SK-MEL-5 (cell line): ENCODE measurements at places on chromosomes 7 and 10.

- peak; percentile 43 for DNase-seq
Measured at GRCh38 chr7:110595694-110596093, 495.2 kb upstream of the LRRN3 start.

GRCh38 chr7:78862411-78862900, 591.0 kb downstream of the MAGI2 start:
- no peak for DNase-seq

GRCh38 chr7:118689403-118689802, 464.9 kb downstream of the ANKRD7 start:
- no peak for DNase-seq

DNA sequence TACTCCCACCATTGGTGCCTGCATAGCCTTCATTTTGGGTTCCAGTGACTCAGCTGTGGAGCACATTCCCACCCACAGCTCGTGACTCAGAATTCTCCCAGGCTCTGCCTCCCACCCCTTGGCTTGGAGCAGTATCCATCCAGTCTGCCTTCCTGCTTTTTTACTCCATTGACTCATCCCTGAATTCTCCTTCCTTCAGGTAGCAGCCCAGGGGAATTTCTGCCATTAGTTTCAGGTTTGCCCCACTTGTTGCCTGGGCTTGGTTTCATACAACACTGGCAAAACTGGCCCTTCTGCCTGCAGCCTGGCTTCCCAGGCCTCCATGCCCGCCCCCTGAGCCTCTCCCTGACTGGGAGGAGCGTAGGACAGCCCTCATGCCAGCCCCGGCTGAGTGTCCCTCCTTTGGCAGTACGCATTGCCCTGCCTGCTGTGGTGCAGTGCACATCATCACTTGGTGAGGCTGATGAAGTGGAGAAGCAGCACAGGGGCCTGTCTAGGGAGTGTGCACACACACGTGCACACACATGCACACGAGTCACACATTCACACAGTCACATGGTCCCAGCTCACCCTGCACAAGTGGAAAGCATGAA, 55.0 kb downstream of the SNX10 start:
- no peak for DNase-seq

GRCh38 chr10:79417266-79417665, 28.2 kb downstream of the ZCCHC24 start:
- DNase-seq = no peak

DNA sequence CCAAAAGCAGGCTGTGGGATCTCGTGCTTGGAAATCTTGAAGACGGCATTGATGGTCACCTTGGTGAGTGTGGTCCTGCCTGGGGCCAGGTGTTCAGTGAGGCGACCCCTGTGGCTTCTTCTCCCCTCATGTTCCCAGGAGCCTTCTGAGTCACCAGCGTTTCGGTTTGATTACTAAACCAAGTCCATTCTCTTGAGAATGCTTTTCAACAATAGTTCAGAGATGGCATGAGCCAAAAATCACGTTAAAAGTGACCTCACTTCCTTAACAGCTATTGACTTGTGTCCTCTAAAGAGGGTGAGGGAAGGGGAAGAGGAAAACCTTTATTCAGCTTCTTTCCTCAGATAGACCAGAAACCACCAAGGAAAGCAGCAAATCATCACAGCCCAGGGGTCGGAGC, 315.2 kb downstream of the GATA3 start:
- DNase-seq = no peak

DNA sequence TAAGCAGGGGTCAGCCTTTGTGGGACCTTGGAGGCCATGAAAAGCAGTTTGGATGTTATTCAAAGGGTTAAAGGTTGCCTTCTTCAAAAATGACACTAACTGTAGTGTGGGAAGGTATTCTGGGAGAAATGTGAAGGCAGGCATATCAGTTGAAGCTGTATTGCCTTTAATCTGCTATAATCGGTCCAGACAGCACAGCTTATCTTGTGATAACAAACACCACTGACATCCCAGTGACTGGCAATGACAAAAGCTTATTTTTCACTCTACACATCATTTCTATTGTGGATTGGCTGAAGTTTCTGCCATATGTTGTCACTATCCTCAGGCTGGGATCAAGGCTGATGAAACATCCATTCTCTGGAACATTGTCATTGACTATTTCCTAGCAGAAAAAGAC, 1149.2 kb downstream of the GRM8 start:
- DNase-seq = no peak

DNA sequence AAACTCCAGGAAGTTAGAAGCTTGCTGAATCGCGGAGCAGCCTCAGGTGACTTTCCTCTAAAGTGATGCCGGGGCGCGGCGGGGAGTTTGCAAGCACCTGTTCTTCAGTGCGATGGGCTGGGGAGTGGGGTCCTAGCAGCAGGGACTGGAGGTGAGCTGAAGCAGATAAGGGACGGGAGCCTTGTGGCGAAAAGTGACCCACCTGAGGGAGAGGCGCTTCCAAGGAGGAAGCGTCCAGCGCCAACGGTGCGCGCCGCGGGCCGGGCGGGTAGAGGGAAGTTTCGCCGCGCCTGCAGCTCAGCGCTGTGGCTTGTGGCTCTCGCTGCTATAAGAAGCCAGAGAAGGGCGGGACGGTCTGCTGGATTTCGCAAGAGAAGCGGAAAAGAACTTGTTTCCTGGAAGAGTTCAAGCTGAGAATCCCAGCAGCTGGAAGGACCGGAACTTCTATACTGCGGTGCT, at the start of gene STEAP4:
TSS of gene STEAP4 (minus strand) at position 305 of the 459 bp plus-strand sequence. CDS start 22,625 bp downstream, outside the sequence.
- no peak for DNase-seq

DNA sequence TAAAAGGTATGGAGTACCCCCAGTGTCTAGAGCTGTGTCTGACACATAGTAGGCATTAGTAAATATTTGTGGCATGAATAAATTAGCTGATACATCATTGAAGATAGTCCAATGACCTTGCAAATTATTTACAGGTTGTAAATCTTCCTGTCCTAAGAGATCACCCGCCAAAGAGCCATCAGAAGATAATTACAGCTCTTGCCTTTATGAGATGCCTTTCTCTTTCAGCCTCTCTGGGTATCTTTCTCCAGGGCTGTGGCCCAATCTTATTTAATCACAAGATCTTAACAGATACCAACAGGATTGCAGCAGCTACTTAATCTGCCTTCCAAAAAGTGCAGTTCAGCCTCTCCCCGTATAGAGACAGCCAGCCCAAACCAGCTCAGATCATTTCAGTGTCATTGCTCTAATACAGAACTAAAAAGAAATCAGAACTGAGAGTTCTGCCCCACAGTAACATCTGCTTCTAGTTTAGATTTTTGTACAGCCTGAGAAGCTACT, 41.5 kb downstream of the MYOF start:
- no peak for DNase-seq

DNA sequence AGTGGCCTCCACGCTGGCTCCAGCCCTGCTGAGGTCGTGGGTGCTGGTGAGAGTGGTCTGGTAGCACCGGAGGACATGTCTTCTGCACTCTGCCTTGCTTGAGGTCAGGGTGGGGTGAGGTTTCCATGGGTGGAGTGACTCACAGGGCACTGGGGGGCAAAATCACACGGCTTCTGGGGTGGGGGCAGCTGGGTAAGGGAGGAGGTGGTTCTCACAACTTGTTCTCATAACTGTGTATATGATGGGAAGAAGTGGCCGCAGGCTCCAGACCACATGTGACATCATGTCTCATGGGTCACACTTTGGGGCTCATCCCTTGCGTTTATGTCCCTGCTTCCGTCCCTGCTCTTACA, 884 bp upstream of the PRF1 start:
- no peak for DNase-seq

DNA sequence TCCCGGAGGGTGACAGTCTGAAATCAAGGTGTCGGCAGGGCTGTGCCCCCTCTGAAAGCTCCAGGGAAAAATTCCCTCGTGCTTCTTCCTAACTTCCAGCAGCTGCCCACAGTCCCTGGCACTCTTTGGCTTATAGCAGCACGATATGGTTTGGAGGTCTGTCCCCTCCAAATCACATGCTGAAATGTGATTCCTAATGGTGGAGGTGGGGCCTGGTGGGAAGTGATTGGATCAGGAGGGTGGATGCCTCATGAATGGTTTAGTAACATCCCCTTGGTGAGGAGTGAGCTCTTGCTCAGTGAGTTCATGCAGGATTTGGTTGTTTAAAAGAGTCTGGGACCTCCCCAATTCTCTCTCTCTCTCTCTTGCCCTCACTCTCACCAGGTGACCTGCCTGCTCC, 51.1 kb downstream of the GPAM start:
- no peak for DNase-seq

DNA sequence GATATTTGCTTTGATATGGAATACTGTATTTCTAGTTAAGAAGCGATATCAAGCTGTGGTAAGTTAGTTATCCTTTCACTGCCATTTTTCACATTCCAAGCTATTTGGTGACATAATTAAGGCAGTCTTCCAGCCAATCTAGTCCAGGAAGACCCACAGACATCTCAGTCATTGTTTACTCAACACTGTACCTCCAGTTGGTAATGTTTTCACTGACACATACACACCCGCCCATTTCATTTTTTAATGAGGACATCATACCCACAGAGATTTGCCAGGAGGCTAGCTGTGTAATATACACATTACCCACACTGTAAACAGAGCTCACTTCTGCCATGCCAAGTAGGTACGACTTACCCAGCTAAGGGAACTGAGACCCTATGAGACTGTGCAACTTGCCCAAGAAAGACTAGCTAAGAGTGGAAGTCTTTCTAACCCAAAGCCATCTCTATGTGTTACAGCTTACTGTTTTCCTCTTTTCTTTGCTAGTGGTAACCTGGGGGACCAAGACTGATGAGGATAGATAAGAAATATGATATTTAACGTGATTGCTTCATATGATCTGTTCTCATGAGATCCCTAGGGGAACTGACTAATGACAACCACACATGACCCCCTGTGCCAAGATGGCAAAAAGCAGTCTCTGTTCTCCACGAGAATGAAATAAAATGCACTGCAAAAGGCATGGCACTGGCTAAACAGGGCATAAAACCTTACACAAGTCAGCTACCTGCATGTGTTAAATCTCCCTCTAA, 179.0 kb downstream of the DGKI start:
- peak; percentile 41 for DNase-seq

GRCh38 chr7:50068026-50068425, 25.0 kb downstream of the ZPBP start:
- DNase-seq = peak; percentile 63

DNA sequence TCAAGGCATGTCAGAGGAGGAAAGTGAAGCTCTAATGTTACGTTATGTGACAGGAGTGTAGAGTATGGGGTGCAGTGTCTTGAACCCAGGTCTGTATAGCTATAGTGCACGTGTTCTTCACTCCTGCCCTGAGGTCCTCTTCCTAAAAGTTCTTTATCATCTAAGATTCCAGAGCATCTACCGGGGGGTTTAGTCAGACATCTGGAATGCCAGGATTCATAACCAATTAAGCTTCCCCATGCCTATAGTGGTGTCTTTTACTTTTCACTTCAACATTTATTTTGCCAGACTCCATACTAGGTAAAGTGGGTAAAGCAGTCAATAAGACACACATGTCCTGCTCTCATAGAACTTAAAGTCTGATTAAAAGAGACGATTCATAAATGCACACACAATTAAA, 22.4 kb downstream of the PPP1R3C start:
- no peak for DNase-seq

- DNase-seq = no peak
Measured at GRCh38 chr7:85010306-85010705, 176.6 kb downstream of the SEMA3D start.

GRCh38 chr7:78083476-78084120, 285.0 kb downstream of the PHTF2 start:
- no peak for DNase-seq

DNA sequence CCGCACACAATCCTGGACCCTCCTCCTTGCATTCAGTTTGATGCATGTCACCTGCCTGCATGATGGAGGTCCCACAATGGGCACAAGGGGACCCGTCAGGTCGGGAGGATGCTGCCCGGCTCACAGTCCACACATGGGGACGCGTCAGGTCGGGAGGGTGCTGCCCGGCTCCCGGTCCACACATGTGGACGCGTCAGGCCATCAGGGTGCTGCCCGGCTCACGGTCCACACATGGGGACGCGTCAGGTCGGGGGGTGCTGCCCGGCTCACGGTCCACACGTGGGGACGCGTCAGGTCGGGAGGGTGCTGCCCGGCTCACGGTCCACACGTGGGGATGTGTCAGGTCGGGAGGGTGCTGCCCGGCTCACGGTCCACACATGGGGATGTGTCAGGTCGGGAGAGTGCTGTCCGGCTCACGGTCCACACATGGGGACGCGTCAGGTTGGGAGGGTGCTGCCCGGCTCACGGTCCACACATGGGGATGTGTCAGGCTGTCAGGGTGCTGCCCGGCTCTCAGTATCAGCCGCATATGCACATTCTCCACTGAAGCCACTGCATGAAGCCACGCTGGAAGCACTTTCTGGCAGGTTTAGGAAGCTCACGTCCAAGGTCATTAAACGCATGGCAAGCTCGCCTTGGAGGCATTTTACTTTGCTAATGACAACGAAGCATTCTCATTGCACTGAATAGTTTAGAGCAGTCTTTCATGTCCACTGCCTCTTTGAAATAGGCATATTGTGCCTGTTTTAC, 50.3 kb downstream of the DIP2C start:
- no peak for DNase-seq

- DNase-seq = no peak
Measured at GRCh38 chr10:91002656-91003055, 81.8 kb upstream of the ANKRD1 start.

DNA sequence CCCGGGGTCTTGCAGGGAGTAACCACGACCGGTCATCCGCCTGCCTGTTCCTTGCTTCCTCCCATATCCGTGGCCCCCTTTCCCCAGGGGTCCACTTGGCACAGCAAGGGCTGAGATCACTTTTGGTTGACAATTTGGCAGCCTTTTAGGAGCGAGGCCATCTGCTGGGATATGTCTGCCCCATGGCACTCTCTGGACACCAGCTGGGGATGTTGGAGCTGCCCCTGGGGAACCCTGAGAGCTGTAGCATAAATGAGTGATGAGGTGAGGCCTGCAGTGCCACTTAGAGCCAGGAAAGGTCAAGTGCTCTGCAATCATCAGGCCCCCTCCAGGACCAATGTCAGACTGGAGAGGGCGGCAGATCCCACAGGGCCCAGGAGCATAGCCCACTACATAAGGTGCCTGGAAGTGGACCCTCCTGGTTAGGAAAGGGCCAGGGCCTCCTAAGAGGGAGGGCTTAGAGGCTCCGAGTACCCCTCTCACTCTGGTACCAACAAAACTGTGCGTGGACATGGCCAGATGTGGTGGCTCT, 92.1 kb downstream of the HIP1 start:
- DNase-seq = no peak

- no peak for DNase-seq
Measured at GRCh38 chr10:51144161-51144781, 70.0 kb downstream of the PRKG1 start.

DNA sequence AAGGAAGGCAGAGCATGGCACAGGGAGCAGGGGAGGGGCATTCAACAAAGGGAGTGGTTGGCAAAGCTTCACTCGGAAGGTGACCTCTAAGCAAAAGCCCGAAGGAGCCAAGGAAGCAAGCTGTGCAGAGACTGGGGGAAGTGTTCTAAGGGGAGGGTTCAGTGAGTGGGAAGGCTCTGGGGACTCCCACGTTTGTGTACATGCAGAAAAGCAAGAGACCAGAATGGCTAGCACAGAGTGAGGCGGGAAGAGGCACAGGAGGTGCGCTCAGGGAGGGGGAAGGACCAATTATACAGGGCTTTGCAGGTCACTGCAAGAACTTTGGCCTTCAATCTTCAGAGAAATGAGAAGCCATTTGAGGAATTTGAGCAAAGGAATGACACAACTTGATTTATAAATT, 7.4 kb downstream of the ARHGAP21 start:
- DNase-seq = no peak

GRCh38 chr7:33744293-33745075, 160.9 kb upstream of the BMPER start:
- peak; percentile 72 for DNase-seq
